ENCODE measurements at places on chromosomes 3 and 15. TPM values are rescaled to one million over a fixed set of nuclear protein-coding genes. Genes with fewer than 3 reads are reported as not detected.

DNA sequence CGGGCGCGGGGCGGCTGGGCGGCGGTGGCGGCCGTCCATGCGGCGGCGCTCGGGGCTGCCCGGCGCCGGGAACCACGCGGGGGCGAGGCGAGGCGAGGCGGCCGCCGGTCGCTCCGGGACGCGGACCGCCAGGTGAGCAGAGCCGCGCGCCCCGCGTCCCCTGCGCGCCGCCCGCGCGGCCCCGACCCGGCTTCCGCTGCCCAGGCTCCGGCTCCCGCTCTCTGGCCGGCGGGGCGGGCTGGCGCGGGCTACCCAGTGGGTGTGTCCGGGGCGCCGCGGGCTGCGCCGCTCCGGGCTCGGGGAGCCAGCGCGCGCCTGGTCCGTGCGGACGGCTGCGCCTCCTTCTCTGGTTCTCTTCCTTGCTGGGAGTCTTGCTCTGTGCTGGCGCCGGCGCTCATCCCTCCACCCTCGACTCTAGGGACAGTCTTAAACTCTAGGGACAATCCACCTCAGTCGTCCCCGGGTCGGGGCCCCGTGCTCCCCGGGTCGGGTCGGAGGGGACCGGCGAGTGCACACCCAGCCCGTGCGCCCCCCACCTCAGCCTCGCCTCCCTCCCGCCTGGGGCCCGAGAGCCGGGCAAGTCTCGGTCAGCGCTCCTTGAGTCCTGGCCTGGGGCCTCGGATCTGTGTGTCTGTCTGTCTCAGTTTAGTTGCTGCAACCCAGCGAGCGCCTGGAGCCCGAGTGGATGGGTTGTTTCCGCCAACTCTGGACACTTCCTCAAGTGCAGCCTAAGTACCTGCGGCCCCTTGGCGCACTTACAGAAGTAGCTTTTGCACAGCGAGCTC, 488 bp downstream of the THSD4 start:
- H3K4me3 ChIP-seq = peak overlapping the region; percentile 96
- no peak for DNase-seq
- no peaks in the 10 kb centered on the region for H3K27me3 ChIP-seq
- H3K27ac ChIP-seq = no peak overlapping the region
- no peaks in the 10 kb centered on the region for H3K36me3 ChIP-seq
- H3K4me1 ChIP-seq = peaks cover 4% of the 10 kb centered on the region

PLA2G4E gene
- total RNA-seq = not detected

- no peaks in the 10 kb centered on the region for H3K36me3 ChIP-seq
- H3K4me3 ChIP-seq = no peak overlapping the region
- H3K4me1 ChIP-seq = peaks cover 2% of the 10 kb centered on the region
- no peaks in the 10 kb centered on the region for H3K27me3 ChIP-seq
- no peak overlapping the region for H3K27ac ChIP-seq
Measured at GRCh38 chr3:23800731-23801130, 5.0 kb upstream of the UBE2E1 start.

DNA sequence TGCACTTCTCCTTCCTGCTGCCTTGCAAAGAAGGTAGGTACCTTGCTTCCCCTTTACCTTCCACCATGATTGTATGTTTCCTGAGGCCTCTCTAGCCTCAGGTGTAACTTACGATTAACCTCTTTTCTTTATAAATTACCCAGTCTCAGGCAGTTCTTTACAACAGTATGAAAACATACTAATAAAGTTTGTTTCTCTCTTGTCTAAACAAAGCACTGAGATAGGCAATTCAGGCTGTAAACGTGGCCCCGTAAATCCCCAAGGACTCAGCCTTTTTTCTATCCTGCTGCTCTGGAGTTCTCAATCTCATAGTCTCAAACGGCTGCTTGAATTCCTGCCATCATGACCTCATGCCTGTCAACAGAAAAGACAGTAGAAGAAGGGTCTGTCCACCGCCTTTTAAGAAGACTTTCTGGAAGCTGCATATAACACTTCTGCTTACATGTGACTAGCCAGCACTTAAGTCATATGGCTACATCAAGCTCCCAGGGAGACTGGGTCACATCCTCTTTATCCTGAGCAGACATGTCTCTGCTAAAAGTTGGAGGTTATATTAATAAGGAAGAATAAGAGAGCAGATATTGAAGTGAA, 257.8 kb downstream of the EBLN2 start:
- no peaks in the 10 kb centered on the region for H3K27me3 ChIP-seq
- DNase-seq = no peak
- no peaks in the 10 kb centered on the region for H3K4me1 ChIP-seq
- H3K36me3 ChIP-seq = no peaks in the 10 kb centered on the region
- no peak overlapping the region for H3K27ac ChIP-seq
- no peak overlapping the region for H3K4me3 ChIP-seq

GRCh38 chr15:89206908-89207331, 14.5 kb downstream of the RLBP1 start:
- no peaks in the 10 kb centered on the region for H3K4me1 ChIP-seq
- no peaks in the 10 kb centered on the region for H3K27me3 ChIP-seq
- no peak overlapping the region for H3K4me3 ChIP-seq
- H3K27ac ChIP-seq = no peak overlapping the region
- H3K36me3 ChIP-seq = no peaks in the 10 kb centered on the region
- peak; percentile 50 for DNase-seq

GRCh38 chr3:110106805-110107204, 769.5 kb upstream of the DPPA4 start:
- no peak overlapping the region for H3K27ac ChIP-seq
- peaks cover 1% of the 10 kb centered on the region for H3K27me3 ChIP-seq
- no peaks in the 10 kb centered on the region for H3K36me3 ChIP-seq
- no peak overlapping the region for H3K4me3 ChIP-seq
- no peaks in the 10 kb centered on the region for H3K4me1 ChIP-seq

GRCh38 chr3:88987776-88988175, 119.6 kb upstream of the EPHA3 start:
- H3K4me3 ChIP-seq = no peak overlapping the region
- H3K27me3 ChIP-seq = no peaks in the 10 kb centered on the region
- no peak overlapping the region for H3K27ac ChIP-seq

DNA sequence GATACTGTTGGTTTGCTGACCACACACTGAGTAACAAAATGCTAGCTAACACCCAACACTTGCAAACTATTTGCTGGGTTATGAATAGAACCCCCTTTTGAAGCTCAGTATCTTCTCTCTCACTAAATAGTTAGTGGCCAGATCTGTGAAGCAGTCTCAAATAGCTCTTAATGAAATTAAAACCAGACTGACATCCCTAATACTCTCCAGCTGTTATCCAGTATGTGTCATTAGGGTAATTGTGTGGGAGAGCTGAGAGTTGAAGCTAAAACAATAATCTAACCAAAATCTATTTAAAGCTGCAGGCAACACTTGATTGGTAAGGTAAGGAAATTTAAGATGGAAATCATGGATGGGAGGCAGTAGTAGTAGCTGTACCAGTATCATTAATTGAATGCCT, 110.4 kb upstream of the RORA start:
- no peaks in the 10 kb centered on the region for H3K36me3 ChIP-seq
- DNase-seq = no peak
- H3K4me1 ChIP-seq = no peaks in the 10 kb centered on the region
- no peak overlapping the region for H3K4me3 ChIP-seq

ARNT2 gene
- total RNA-seq = 13.8 TPM

GRCh38 chr15:101242160-101242998, 9.5 kb downstream of the CHSY1 start:
- H3K27me3 ChIP-seq = no peaks in the 10 kb centered on the region
- H3K36me3 ChIP-seq = 0 out of 2 replicates have a peak, but pooled peaks cover 2% of the 10 kb centered on the region
- no peak for DNase-seq
- peaks cover 23% of the 10 kb centered on the region for H3K4me1 ChIP-seq
- H3K4me3 ChIP-seq = no peak overlapping the region
- no peak overlapping the region for H3K27ac ChIP-seq

Measured in H1 (cell line).